Central memory CD4-positive, alpha-beta T cell (primary cell): ENCODE measurements at places on chromosomes 3 and 15.

GRCh38 chr3:94036909-94037507 lies 8.6 kb upstream of the STX19 start:
- no peak for DNase-seq

DNA sequence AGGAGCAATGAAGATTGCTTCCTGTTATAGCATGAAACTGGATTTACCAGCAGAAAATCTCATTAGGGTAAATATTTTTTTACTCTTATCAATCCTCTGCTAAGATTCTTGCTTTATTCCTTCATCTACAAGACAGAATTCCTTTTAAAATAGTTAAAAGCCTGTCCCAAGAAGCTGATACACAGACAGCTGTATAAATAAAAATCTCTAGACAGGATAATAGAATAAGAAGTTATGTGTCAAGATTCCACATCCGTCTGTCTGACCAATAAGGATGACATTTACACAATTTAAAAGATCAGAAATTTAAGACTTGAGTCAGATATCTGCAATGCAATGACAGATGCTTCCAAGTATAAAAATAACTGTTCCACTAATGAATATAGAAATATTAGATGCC lies 57.6 kb downstream of the SSR3 start:
- DNase-seq: no peak

- DNase-seq: no peak
These were observed 28.5 kb downstream of the ST3GAL6 start for GRCh38 chr3:98791341-98792325.

GRCh38 chr3:159937561-159938166 lies 51.0 kb upstream of the IL12A start:
- DNase-seq: no peak

GRCh38 chr15:38215707-38216106 lies 36.9 kb upstream of the SPRED1 start:
- no peak for DNase-seq
